ENCODE measurements at places on chromosomes 6 and 20. TPM values are rescaled to one million over a fixed set of nuclear protein-coding genes. Genes with fewer than 3 reads are reported as not detected.

Gene CASS4
- 3.4 TPM for total RNA-seq

DNA sequence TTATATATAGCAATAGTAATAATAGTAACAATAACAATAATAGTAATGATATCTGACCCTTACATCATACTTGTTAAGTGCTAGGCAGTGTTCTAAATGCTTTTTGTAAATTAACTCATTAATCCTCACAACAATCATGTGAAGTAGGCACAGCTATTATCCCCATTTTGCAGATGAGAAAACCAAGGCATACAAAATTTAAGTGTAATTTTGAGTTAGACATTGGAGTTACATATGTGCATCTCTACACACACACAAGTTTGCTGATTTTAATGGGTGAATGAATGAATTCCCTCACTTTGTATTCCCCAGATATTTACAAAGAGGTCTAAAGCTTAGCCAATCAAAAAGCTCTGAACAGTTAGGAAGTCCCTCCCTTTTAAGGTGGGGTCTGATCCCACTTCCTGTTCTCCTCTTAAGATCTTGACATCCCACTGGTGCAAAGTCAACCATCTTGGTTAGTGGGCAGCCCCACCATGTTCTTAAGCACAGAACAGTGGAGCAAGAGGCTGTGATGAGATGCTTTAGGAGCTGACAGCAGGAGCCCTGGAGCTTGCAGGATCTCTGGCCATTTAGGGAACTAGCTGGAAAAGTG, 85.3 kb upstream of the FOXP4 start:
- DNase-seq: no peak
- no peaks in the 10 kb centered on the region for H3K4me1 ChIP-seq
- no peaks in the 10 kb centered on the region for H3K36me3 ChIP-seq
- no peak overlapping the region for H3K27ac ChIP-seq

GRCh38 chr20:43744151-43744611, 17.4 kb upstream of the GTSF1L start:
- no peak for DNase-seq
- no peak overlapping the region for H3K4me3 ChIP-seq
- H3K36me3 ChIP-seq: no peaks in the 10 kb centered on the region
- H3K4me1 ChIP-seq: no peaks in the 10 kb centered on the region

Gene OSER1
- 34.2 TPM for total RNA-seq

Gene TFAP2A
- 0.63 TPM for total RNA-seq

GRCh38 chr20:52789716-52790115, 182.4 kb upstream of the TSHZ2 start:
- DNase-seq: no peak
- H3K27ac ChIP-seq: no peak overlapping the region
- no peaks in the 10 kb centered on the region for H3K4me1 ChIP-seq
- H3K36me3 ChIP-seq: no peaks in the 10 kb centered on the region
- H3K27me3 ChIP-seq: no peaks in the 10 kb centered on the region
- no peak overlapping the region for H3K4me3 ChIP-seq

DNA sequence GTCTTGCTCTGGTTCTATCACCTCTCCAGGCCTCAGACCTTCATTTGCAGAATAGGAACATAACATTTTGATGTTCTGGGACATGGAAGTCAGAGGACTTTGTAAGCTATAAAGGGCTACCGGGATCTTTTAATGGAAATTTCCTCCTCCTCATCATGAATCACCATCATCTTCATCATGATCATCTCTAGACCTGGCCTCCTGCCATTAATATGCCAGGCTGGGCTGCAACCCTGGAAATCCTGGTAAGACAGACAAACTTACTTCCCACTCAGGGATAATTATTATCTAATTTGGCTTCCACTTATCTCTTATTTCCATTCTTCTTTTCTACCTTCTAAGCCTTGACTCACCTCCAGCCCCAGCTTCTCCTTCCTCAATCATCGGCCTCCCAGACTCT, 41.0 kb upstream of the MRPS18A start:
- H3K4me1 ChIP-seq: no peaks in the 10 kb centered on the region
- no peak for DNase-seq

GRCh38 chr6:144098993-144099392, 3.6 kb upstream of the SF3B5 start:
- H3K27ac ChIP-seq: no peak overlapping the region
- DNase-seq: no peak
- no peak overlapping the region for H3K4me3 ChIP-seq
- H3K27me3 ChIP-seq: no peaks in the 10 kb centered on the region
- H3K36me3 ChIP-seq: no peaks in the 10 kb centered on the region

DNA sequence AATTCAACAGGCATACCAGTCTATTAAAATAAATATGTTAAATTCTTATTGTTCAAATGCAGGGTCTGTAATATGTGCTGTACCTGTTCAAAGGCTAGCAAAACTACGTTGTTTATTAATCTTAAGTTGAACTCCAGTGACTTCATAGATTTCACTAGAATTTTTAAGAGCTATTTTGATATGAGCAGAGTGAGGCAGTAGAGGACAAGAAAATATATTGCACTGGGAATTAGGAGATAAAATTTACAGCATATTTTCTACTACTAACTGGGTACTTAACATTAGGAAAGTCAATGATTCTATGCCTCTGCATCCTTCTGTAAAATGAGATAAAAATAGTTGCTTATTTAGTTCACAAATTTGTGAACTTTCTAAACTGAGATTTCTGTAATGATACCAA, 162.2 kb upstream of the BMP5 start:
- no peak overlapping the region for H3K27ac ChIP-seq
- H3K4me3 ChIP-seq: no peak overlapping the region
- DNase-seq: no peak
- H3K27me3 ChIP-seq: no peaks in the 10 kb centered on the region
- H3K4me1 ChIP-seq: peaks cover 3% of the 10 kb centered on the region
- H3K36me3 ChIP-seq: no peaks in the 10 kb centered on the region

Gene CRISP2
- not detected for total RNA-seq

Gene SLC26A8
- total RNA-seq: 0.33 TPM

Gene DLL1
- total RNA-seq: 30.5 TPM

GRCh38 chr6:116568821-116569755, 2.2 kb upstream of the RWDD1 start:
- no peak overlapping the region for H3K27ac ChIP-seq
- no peaks in the 10 kb centered on the region for H3K27me3 ChIP-seq
- DNase-seq: no peak
- H3K4me3 ChIP-seq: no peak overlapping the region
- H3K36me3 ChIP-seq: no peaks in the 10 kb centered on the region

DNA sequence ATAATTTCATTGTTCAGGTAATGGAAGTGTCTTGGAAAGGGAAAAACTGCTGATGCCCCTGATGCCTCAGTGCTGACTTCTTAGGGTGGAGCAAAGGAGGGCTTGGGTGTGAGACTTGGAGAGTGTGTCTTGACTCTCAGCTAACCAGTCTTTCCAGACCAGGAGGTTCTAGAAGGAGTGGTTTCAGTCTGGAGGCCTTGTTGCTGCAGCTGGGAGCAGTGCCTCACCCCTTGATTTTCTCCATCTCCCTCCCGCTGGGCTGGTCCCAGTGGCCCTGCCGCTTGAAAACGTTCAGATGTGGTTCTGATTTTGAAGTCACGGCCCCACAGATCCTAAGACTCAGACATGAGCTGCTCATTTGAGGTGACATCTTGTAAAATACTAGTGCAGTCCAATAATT, 5.4 kb downstream of the DSP start:
- H3K4me1 ChIP-seq: no peaks in the 10 kb centered on the region
- H3K27ac ChIP-seq: no peak overlapping the region
- H3K4me3 ChIP-seq: no peak overlapping the region
- H3K27me3 ChIP-seq: no peaks in the 10 kb centered on the region

GRCh38 chr6:31285486-31285885, 13.6 kb upstream of the HLA-C start:
- H3K4me3 ChIP-seq: no peak overlapping the region
- H3K36me3 ChIP-seq: no peaks in the 10 kb centered on the region
- no peak overlapping the region for H3K27ac ChIP-seq
- H3K27me3 ChIP-seq: no peaks in the 10 kb centered on the region

Data from aorta (tissue), 5 donors.